CD4-positive, alpha-beta T cell (primary cell): ENCODE measurements at places on chromosomes 6 and 20.
A peak's percentile ranks its signal among the peaks of the same experiment; 100 is the strongest.

DNA sequence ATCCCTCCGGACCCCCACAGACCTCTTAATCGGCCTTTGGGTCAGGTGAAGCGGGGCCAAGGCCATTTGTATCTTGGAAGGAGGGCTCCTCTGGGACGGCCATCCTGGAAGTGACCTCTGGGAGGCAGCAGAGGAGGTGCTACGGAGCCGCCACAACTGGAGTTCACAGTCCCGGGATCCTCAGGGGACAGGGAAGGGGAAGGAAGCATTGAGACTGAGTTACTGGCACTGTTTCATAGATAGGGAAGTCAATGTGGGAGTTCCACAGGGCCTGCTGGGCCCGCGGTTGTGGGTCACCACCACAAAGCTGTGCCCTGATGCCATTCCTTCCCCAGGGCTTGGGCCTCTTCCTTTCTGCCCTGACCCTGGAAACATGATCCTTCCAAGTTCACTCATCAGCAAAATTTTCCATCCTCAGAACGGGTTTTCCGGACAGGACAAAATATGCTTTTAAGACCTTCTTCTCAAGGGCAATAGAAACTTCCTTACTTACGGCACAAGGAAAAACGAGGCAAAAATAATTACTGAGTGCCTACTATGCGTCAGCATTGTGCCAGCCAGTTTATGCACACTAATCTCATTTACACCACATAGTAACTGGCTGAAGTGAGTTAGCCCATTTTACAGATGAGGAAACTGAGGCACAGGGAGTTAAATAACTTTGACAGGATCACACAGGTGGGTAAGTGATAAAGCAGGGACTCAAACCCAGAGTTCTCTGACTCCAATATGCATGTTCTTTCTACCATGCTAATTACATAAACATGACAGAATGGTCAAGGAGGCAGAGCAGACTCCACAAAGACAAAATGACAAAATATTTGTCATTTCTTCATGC is 143.8 kb downstream of the UNC5CL start:
- H3K36me3 ChIP-seq = no peaks in the 10 kb centered on the region
- H3K27ac ChIP-seq = no peak overlapping the region
- no peak for DNase-seq
- no peaks in the 10 kb centered on the region for H3K4me1 ChIP-seq
- H3K4me3 ChIP-seq = no peak overlapping the region
- H3K27me3 ChIP-seq = no peaks in the 10 kb centered on the region

DNA sequence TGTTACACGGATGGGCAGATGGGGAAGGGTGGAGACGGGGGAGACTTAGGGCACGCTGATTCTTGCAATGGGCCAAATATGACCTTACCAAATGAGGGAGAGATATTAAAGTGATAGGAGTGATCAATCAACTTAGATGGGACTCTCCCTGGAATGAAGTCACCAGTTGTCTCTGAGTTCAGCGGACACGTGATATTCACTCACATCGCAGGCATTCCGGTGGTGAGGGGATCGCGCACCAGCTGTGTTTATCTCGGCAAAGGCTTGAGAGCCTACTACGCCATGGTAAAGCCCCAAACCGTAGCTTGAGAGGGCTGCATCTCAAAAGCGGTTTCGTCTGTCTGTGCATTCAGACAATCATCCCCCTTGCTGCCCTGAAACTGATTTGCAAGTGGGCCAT is 5.5 kb downstream of the BMP7 start:
- no peak overlapping the region for H3K27ac ChIP-seq
- H3K4me3 ChIP-seq = no peak overlapping the region
- peaks cover 71% of the 10 kb centered on the region for H3K27me3 ChIP-seq
- H3K4me1 ChIP-seq = no peaks in the 10 kb centered on the region

DNA sequence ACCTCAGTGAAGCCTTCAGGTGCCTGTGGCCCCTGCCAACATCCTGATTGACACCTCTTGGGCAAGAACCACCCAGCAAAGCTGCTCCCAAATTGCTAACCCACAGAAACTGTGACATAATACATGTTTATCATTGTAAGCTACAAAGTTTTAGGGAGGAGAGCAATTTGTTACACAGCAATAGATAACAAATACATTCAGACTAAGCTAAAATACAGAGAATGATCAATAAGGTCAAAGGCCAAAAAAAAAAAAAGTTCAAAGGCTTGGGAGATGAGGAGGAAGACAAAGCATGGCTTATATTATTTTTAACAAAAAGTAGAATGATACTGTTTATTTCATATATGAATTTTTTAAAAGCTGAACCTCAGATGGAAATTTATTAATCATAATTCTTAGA is 105.9 kb downstream of the ID4 start:
- no peaks in the 10 kb centered on the region for H3K27me3 ChIP-seq
- no peak overlapping the region for H3K27ac ChIP-seq
- no peak for DNase-seq
- H3K36me3 ChIP-seq = no peaks in the 10 kb centered on the region
- no peak overlapping the region for H3K4me3 ChIP-seq
- no peaks in the 10 kb centered on the region for H3K4me1 ChIP-seq

DNA sequence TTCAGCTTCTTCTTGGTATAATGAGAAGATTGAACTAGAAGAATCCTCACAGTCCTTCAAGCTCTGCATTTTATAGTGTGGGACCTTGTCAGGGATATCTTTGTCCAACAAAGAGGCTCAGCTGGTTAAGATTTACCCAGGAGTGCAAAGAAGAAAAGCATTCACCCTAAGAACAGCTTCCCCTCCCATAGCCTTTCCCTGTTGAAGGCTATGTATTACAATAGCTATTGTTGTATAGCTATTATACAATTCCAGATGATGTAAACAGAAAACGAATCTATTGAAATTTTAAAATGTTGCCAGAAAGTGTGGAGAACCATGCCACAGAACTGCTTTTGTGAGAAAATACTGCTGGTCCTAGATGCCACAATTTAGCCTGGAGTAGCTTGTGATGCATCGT is 85.5 kb upstream of the CNKSR3 start:
- no peak for DNase-seq
- no peaks in the 10 kb centered on the region for H3K36me3 ChIP-seq
- H3K4me3 ChIP-seq = no peak overlapping the region
- H3K4me1 ChIP-seq = no peaks in the 10 kb centered on the region
- no peaks in the 10 kb centered on the region for H3K27me3 ChIP-seq

DNA sequence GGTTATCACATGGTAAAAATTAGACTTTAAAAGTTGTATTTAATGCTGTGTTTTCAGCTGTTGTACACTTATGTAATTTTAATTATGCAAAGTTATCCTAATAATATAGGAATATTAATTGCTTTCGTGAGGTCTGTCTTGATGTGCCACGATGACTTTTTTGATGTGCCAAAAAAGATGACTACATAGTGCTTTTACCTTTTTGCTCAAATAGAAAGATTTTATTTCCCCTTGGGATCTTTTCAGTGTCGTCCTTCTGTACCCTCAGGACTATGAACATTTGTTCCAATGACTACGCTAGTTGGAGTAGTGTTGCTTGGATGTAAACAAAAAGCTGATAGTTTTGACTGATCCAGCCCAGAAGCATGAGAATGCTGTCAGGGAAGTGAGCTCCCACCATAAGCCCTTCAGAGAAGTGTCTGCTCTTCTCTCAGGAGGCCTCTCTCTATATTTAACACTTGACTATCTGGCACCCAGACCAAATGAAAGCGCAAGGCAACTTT is 1.2 kb upstream of the CD164 start:
- H3K4me3 ChIP-seq = peak overlapping the region; percentile 81
- H3K36me3 ChIP-seq = peaks cover 1% of the 10 kb centered on the region
- H3K4me1 ChIP-seq = peaks cover 18% of the 10 kb centered on the region
- DNase-seq = no peak
- H3K27ac ChIP-seq = peak overlapping the region; percentile 99
- no peaks in the 10 kb centered on the region for H3K27me3 ChIP-seq

DNA sequence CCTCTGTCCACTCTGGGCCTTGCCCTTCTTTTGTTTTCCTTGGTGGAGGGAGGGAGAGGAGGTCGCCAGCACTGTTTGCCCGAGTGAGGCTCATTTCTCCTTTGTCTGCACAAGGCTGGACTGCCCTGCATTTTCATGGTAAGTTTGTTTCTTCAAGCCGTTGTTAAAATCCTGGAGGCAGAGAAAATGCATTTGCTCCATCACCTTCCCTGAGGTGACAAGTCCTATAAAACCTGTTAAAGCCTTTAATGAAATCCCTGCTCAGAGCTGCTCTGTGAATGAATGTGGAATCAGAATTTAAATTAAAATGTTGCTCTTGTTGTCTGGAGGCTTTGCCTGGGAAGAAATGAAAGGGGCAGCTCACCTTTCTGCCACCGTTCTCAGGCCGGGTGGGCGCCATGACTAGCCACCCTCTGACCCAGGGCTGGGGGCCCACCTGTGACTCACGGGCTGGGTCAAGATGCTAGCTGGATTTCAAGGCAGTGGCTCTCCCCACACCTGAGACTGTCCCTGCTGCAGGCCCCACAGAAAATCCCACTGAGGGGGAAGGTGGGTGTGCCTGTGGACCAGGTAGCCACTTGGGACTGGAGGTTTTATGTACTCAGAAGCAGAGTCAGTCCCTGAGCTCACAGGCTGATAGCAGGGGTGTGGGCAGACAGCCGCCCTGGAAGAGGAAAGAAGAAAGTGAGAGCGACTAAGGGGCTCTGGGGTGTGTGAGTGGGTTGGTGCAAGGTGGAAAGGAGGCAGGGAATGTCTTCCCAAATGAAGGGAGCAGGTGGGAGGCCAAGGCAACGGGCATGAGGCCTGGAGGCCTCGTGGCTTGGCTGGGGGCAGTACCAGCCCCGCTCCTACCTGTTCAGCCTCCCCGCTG is 24.0 kb upstream of the MYT1 start:
- H3K27ac ChIP-seq = no peak overlapping the region
- DNase-seq = no peak
- no peaks in the 10 kb centered on the region for H3K4me1 ChIP-seq

GRCh38 chr6:108998485-108998884 is 96.2 kb downstream of the SESN1 start:
- no peak for DNase-seq
- H3K4me3 ChIP-seq = no peak overlapping the region
- no peaks in the 10 kb centered on the region for H3K4me1 ChIP-seq
- H3K27me3 ChIP-seq = no peaks in the 10 kb centered on the region

GRCh38 chr20:13567663-13568062 is 71.1 kb downstream of the TASP1 start:
- no peak overlapping the region for H3K4me3 ChIP-seq
- H3K4me1 ChIP-seq = no peaks in the 10 kb centered on the region
- H3K27me3 ChIP-seq = no peaks in the 10 kb centered on the region

- H3K27ac ChIP-seq = no peak overlapping the region
- no peaks in the 10 kb centered on the region for H3K27me3 ChIP-seq
- H3K4me1 ChIP-seq = peaks cover 14% of the 10 kb centered on the region
- no peak for DNase-seq
- H3K4me3 ChIP-seq = no peak overlapping the region
- no peaks in the 10 kb centered on the region for H3K36me3 ChIP-seq
Measured at GRCh38 chr6:105779110-105779509, 307.0 kb upstream of the PRDM1 start.

DNA sequence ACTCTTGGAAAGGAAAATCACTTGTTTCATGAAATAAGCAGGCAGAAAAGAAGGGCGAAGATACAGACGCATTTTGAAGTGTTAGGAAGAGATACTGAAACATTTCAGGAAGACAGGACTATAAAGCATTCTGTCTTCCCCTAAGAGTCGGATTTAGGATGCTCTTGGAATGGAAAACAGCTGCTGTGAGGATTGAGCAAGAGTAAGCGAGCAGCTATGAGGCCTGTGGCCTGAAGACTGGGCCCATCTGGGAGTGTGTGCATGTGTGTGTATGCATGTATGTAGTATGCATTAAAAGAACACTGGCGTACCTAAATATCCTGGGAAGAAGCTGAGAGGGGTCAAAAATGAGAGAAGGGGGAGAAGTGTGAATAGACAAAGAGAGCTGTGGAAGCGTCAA is 83.6 kb downstream of the SIM1 start:
- H3K36me3 ChIP-seq = no peaks in the 10 kb centered on the region
- H3K4me1 ChIP-seq = no peaks in the 10 kb centered on the region
- no peaks in the 10 kb centered on the region for H3K27me3 ChIP-seq
- H3K27ac ChIP-seq = no peak overlapping the region

DNA sequence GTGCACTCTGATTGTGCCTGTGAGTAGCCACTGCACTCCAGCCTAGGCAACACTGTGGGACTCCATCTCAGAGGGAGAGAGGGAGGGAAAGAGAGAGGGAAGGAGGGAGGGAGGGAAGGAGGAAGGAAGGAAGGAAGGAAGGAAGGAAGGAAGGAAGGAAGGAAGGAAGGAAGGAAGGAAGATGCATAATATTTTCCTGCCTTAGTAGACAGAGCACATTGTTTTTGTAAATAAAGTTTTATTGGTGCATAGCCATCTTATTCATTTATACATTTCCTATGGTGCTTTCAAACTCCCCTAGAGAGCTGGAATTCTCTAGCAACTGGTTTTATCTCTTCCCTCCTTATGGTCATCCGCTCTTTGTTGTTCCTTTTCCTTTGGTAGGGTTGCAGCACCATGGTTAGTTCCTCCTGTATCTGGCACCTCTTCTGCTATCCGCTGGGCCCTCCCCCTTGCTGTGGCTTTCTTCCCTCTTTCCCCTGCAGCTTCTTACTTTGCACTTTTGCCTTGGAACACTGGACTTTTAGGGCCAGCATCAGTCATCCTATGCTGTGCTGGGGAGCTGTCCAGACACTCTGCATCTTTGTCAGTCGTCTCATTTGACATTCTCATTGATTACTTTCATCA is 20.2 kb downstream of the GPR6 start:
- peaks cover 23% of the 10 kb centered on the region for H3K27me3 ChIP-seq
- H3K4me1 ChIP-seq = no peaks in the 10 kb centered on the region
- DNase-seq = no peak
- no peak overlapping the region for H3K4me3 ChIP-seq
- no peaks in the 10 kb centered on the region for H3K36me3 ChIP-seq

DNA sequence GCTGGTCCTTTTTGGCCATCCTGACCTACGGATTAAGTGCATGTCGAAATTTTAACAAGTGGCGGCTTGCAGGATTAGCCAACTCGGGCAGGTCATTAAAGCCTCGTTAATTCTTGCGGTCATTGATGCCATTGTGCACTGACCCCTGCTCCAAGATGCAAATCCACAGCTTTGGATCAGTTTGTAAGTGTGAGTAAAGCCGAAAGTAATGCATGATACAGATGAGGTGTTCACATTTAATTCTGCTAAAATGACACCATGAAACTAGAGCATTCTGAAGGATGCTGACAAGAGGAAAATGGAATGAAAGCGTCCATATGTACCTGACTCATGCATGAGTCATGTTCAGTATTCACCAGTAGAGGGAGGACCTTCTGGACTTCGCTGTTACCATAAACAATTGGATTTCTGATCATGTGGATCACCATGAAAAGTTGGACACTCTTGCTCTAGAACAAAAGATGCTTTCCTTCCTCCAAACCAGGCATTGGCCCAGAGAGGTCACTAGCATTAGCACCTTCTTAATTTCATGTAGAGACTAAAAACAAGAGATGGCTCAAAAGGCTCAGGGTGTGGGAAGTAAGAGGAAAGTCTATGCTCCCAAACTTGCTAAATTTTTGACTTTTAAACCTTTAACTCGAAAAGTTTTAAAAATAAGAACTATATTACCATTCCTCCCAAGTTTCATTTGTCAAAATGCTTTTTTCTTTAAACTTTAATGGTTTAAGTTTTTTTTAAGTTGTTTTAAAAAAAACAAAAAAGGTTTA is 48.0 kb downstream of the MUC22 start:
- DNase-seq = peak; percentile 21
- peaks cover 2% of the 10 kb centered on the region for H3K4me1 ChIP-seq
- no peak overlapping the region for H3K27ac ChIP-seq
- H3K36me3 ChIP-seq = no peaks in the 10 kb centered on the region
- H3K27me3 ChIP-seq = peaks cover 6% of the 10 kb centered on the region
- no peak overlapping the region for H3K4me3 ChIP-seq

GRCh38 chr6:106869203-106869602 is 105.3 kb downstream of the CD24 start:
- H3K27me3 ChIP-seq = no peaks in the 10 kb centered on the region
- H3K4me1 ChIP-seq = no peaks in the 10 kb centered on the region
- no peak overlapping the region for H3K27ac ChIP-seq

- peaks cover 73% of the 10 kb centered on the region for H3K27me3 ChIP-seq
- H3K27ac ChIP-seq = no peak overlapping the region
- DNase-seq = peak; percentile 22
- peaks cover 64% of the 10 kb centered on the region for H3K4me1 ChIP-seq
- peak overlapping the region; percentile 66 for H3K4me3 ChIP-seq
Measured at GRCh38 chr6:108117427-108118358, 43.2 kb upstream of the OSTM1 start.
